ENCODE measurements at places on chromosomes 7 and 10.
A peak's percentile ranks its signal among the peaks of the same experiment; 100 is the strongest.

DNA sequence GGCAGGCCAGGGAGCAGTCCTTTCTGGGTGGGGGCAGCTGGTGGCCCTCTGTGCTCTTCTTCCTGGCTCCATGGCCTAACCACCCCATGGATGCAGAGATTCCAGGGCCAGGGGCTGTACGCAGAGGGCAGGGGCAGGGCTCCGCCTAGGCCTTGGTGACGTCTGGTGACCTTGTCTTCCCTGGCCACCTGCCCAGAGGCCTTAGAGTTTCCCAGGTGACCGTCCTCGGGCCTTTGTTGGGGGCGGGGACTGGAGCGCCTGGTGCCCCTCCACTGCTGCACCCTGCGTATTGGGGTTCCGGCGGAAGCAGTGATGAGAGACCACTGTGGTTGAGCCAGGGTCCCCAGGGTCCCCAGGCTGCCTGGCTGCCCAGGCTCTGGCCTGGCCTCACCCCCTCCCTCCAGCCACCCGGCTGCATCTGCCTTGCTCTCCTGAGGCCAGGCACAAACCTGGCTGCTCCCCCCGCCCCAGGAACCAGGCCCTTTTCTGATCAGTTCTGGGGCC is 10.3 kb downstream of the PWWP2B start:
- peaks cover 11% of the 10 kb centered on the region for H3K4me1 ChIP-seq
- H3K27me3 ChIP-seq: no peaks in the 10 kb centered on the region
- no peak overlapping the region for H3K4me3 ChIP-seq
- no peak for DNase-seq
- peak overlapping the region; percentile 71 for H3K27ac ChIP-seq

DNA sequence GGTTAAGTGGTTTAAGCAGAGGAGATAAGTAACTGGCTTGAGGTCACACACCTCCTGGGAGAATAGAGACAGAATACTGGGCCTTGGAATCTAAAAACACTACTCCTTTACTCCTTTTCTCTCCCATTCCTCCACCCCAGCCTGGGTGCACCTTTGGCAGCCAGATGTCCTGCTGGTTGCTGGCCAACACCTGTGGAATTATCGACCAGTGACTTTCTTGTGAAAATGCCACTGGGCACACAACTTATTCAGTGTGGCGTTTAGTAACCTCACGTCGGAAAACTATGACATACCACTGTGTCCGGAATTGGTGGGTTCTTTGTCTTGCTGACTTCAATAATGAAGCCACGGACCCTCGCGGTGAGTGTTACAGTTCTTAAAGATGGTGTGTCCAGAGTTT is 26.4 kb downstream of the RNF133 start:
- H3K4me1 ChIP-seq: peaks cover 3% of the 10 kb centered on the region
- H3K4me3 ChIP-seq: no peak overlapping the region
- H3K27me3 ChIP-seq: no peaks in the 10 kb centered on the region
- H3K27ac ChIP-seq: no peak overlapping the region
- H3K36me3 ChIP-seq: no peaks in the 10 kb centered on the region

DNA sequence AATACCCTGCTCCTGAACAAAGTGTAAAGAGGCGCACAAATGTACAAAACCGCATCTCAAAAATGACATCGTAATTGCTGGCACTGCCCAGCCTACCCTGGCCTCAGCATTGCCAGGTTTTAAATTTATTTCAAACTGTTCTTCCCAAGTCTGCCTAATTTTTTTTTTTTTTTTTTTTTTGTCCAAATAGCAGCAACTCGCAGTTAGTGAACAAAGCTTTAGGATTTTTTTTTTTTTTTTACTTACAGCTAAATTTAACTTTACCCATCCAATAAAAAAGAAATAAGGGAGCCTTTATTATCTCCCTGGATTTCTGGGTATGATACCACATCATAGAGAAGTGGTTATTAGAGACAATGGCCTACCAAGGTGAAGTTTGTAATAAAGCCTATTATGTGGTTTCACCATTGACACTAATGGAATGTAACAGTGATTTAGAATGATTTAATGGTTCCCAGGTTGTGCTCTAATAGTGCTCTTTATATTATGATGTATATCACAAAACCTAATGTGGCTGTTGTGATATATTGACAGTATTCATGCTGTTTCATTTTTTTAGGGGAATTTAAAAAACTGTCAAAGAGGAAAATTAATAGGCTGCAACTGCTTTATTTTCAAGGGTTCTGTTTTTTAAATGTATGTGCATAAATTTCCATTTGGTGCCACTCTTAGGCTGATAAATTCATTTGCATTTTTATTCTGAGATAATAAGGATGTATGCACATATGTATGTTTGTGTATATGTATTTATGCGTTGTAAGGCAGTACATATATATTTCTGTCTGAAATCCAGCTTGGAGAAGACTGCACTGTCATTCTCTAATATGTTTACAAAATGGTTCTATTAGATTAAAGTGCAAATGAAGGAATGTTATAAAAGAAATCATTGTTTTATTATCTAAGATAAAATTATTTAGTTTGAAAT is 309.0 kb downstream of the TFEC start:
- DNase-seq: no peak
- no peak overlapping the region for H3K4me3 ChIP-seq
- H3K27me3 ChIP-seq: no peaks in the 10 kb centered on the region
- no peaks in the 10 kb centered on the region for H3K4me1 ChIP-seq

DNA sequence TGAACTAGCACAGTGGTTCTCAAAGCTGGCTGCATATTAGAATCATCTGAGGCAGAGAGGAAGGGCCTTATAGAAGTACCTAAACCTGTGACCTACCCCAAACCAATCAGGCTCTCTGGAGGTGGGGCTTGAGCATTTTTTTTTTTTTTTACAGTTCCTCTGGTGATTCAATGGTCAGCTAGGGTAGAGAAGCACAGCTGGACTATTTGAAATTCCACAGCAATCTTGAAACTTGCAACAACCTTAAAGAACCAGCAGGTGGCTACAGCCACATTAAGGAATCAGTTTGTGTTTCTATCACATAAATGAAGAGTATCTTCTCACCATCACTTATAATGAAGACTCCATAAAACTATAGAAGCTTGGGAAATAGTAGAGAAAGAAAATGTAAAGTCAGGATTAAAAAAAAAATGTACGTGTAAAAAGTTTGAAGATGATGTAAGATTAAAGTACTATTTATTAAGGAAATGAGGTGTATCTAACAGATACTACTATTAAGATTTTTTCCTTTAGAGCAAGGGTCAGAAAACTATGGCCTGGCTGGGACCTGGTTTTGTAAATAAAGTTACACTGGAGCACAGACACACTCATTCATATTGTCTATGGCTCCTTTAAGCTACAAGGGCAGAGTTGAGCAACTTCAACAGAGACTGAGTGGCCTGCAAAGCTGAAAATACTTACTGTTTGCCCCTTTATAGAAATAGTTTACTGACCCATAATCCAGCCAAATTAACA is 3.8 kb downstream of the RTKN2 start:
- no peak overlapping the region for H3K4me3 ChIP-seq
- peak; percentile 96 for DNase-seq
- no peak overlapping the region for H3K27ac ChIP-seq
- no peaks in the 10 kb centered on the region for H3K27me3 ChIP-seq

- no peaks in the 10 kb centered on the region for H3K27me3 ChIP-seq
- H3K4me3 ChIP-seq: no peak overlapping the region
- H3K4me1 ChIP-seq: no peaks in the 10 kb centered on the region
- DNase-seq: no peak
- no peaks in the 10 kb centered on the region for H3K36me3 ChIP-seq
These were observed 560.0 kb upstream of the GALNT17 start for GRCh38 chr7:70571961-70572360.

DNA sequence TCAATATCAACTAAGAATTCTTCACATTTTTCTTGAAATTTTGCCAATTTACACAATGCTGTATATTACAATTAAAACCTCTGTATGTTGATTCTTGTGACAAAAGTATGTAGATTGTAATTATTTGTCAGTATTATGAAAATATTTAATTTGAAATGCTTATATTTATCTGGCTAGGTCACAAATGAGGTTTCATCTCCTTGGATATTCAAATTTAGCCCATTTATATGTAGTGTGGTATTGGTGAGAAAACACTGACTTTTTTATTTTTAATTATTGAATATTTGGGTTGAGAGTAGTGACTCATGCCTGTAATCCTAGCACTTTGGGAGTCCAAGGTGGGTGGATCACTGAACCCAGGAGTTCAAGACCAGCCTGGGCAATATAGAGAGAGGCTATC is 2.9 kb upstream of the RARRES2 start:
- no peak for DNase-seq
- peaks cover 2% of the 10 kb centered on the region for H3K27me3 ChIP-seq
- H3K4me1 ChIP-seq: no peaks in the 10 kb centered on the region
- H3K36me3 ChIP-seq: no peaks in the 10 kb centered on the region
- no peak overlapping the region for H3K27ac ChIP-seq

- no peak overlapping the region for H3K4me3 ChIP-seq
- peak; percentile 71 for DNase-seq
- H3K4me1 ChIP-seq: no peaks in the 10 kb centered on the region
- H3K36me3 ChIP-seq: no peaks in the 10 kb centered on the region
- H3K27ac ChIP-seq: no peak overlapping the region
These were observed 9.2 kb downstream of the ZNF800 start for GRCh38 chr7:127383123-127383835.

DNA sequence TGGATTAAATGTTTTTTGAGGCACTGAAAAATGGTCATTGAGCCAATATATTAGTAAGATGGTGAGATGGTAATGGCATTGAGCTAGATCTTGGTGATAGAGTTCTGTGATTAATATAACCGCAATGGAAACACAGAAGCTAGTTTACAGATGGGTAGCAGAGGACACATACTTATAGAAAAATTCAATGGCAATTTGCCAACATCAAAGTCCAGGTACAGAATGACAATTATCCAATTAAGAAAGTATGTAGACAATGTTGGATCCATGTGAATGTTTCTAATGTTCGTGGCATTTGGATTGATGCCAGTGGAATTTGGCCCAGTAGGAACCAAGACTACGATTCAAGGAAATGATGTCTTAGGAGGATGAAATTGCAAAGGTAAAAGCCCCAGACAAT is 187.8 kb downstream of the GNAT3 start:
- H3K27me3 ChIP-seq: no peaks in the 10 kb centered on the region
- H3K27ac ChIP-seq: no peak overlapping the region
- H3K4me1 ChIP-seq: no peaks in the 10 kb centered on the region
- no peak for DNase-seq

GRCh38 chr7:42156291-42156865 is 80.6 kb downstream of the GLI3 start:
- no peaks in the 10 kb centered on the region for H3K27me3 ChIP-seq
- peaks cover 5% of the 10 kb centered on the region for H3K4me1 ChIP-seq
- H3K27ac ChIP-seq: no peak overlapping the region
- no peaks in the 10 kb centered on the region for H3K36me3 ChIP-seq
- no peak overlapping the region for H3K4me3 ChIP-seq

- H3K4me1 ChIP-seq: no peaks in the 10 kb centered on the region
- no peaks in the 10 kb centered on the region for H3K36me3 ChIP-seq
These were observed 9.1 kb downstream of the LANCL2 start for GRCh38 chr7:55374213-55374612.

- H3K36me3 ChIP-seq: no peaks in the 10 kb centered on the region
- no peak overlapping the region for H3K27ac ChIP-seq
- H3K4me1 ChIP-seq: no peaks in the 10 kb centered on the region
- DNase-seq: peak; percentile 16
- no peak overlapping the region for H3K4me3 ChIP-seq
These were observed 55.6 kb downstream of the OSBPL3 start for GRCh38 chr7:24924375-24924774.

GRCh38 chr7:35869810-35870209 is 69.0 kb downstream of the SEPTIN7 start:
- H3K27ac ChIP-seq: no peak overlapping the region
- no peak for DNase-seq
- H3K27me3 ChIP-seq: no peaks in the 10 kb centered on the region

DNA sequence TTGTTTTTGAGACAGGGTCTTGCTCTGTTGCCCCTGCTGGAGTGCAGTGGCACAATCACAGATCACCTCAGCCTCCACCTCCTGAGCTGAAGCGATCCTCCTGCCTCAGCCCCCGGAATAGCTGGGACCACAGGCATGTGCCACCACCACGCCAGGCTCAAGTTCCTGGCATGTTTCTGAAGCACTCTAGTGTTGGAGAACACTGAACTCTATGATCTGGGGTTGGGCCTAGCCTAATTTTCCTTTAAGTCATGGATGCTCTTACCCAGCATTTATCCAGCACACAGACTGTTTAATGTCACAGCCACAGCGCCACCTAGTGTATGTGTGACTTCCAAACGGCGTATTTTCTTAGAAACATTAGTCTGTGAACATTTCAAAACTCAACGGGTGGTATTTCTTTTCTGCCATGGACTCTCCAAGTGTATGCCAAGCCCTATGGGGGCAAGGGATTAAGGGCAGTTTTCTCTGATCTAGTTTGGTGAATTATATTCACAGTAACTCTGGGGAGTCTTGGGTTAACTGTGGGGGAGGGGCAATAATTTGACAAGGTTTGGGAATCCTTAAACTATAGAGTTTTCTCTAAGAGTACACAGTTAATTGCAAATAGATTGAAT is 91.8 kb downstream of the CREM start:
- peak; percentile 89 for DNase-seq
- no peaks in the 10 kb centered on the region for H3K27me3 ChIP-seq
- no peaks in the 10 kb centered on the region for H3K36me3 ChIP-seq
- H3K4me1 ChIP-seq: no peaks in the 10 kb centered on the region
- no peak overlapping the region for H3K4me3 ChIP-seq

- no peaks in the 10 kb centered on the region for H3K27me3 ChIP-seq
- H3K36me3 ChIP-seq: no peaks in the 10 kb centered on the region
- no peak overlapping the region for H3K27ac ChIP-seq
- H3K4me3 ChIP-seq: no peak overlapping the region
- H3K4me1 ChIP-seq: no peaks in the 10 kb centered on the region
These were observed 11.3 kb downstream of the GDF2 start for GRCh38 chr10:47333532-47333931.

- no peak overlapping the region for H3K27ac ChIP-seq
- no peak overlapping the region for H3K4me3 ChIP-seq
- no peaks in the 10 kb centered on the region for H3K27me3 ChIP-seq
- H3K4me1 ChIP-seq: no peaks in the 10 kb centered on the region
These were observed 32.8 kb downstream of the NOD1 start for GRCh38 chr7:30445770-30446169.

DNA sequence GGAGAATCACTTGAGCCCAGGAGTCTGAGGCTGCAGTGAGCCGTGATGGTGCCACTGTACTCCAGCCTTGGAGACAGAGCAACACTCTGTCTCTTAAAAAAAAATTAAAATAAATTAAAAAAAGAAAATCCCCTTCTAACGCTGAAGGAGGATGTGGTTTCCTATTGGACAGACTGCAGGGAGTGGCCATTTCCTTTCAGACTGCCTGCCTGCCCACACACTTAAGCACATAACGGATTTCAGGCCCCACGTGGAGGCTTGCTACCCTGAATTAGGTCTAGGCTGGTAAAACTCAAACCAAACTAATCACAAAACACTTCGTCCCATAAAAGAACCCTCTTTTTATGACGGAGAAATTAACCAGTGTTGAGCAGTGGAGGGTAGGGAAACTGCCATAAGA is 34.0 kb downstream of the GATA3 start:
- DNase-seq: no peak
- H3K4me3 ChIP-seq: no peak overlapping the region
- H3K4me1 ChIP-seq: no peaks in the 10 kb centered on the region
- H3K27ac ChIP-seq: no peak overlapping the region
- no peaks in the 10 kb centered on the region for H3K27me3 ChIP-seq

GRCh38 chr7:158261362-158262235 is 326.0 kb downstream of the PTPRN2 start:
- no peaks in the 10 kb centered on the region for H3K27me3 ChIP-seq
- H3K27ac ChIP-seq: no peak overlapping the region
- H3K4me1 ChIP-seq: no peaks in the 10 kb centered on the region
- no peaks in the 10 kb centered on the region for H3K36me3 ChIP-seq
- no peak for DNase-seq
